ENCODE measurements at places on chromosomes 13 and 19.

DNA sequence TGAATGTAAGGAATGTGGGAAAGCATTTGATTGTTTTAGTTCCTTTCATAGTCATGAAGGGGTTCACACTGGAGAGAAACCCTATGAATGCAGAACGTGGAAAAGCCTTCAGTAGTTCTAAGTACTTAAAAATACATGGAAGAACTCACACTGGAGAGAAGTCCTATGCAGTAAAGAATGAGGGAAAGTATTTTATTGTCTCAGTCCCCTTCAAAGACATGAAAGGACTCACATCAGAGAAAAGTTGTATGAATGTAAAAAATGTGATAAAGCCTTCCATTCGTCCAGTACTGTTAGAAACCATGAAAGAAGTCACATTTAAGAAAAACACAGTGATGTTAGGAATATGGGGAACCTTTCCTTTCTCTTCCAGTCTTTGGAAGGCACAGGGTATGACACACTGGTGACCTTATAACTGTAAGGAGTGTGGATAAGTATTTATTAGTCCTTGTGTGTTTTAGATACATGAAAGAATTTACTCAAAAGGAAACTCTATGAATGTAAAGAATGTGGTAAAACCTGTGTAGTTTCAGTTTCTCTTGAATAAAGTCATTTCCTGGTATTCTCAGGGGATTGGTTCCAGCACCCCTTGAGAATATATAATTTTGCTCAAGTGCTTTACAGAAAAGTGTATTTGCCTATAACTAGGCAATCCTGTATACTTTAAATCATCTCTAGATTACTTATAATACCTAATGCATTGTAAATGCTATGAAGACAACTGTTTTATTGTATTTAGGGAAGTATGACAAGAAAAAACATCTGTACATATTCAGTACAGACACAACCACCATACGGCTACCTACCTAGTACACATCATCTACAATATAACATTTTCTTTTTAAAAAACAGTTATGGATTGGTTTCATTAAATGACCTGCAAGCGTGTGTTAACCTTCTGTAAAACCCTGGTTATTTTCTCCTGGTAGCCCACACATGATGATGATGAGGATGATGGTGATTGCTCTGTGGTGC is 52.8 kb downstream of the ZNF823 start:
- H3K36me3 ChIP-seq: peaks cover 30% of the 10 kb centered on the region
- no peak overlapping the region for H3K4me3 ChIP-seq
- no peaks in the 10 kb centered on the region for H3K4me1 ChIP-seq
- peaks cover 1% of the 10 kb centered on the region for H3K27me3 ChIP-seq
- no peak for DNase-seq

GRCh38 chr19:18208098-18208951 is 4.5 kb upstream of the RAB3A start:
- no peaks in the 10 kb centered on the region for H3K36me3 ChIP-seq
- peaks cover 12% of the 10 kb centered on the region for H3K27me3 ChIP-seq
- peak; percentile 57 for DNase-seq
- no peak overlapping the region for H3K27ac ChIP-seq
- no peak overlapping the region for H3K4me3 ChIP-seq
- H3K4me1 ChIP-seq: peaks cover under 1% of the 10 kb centered on the region

DNA sequence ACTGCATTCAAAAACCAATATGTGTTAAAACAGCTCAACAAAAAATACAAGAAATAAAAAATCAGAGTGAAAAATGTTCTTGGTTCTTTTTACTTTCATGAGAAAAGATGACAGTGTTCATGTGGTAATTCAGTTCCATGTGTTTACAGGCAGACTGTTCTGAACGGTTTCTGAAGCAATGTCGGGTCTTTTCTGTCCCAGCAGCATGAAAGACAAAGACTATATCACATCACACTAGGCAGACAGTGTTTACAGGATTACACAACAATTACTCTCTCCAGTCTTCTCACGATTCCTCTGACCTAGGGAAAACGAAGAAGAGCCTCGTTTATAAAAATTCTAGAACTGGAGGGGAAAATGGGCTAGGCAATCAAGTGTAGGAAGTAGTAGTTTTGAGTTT is 83.4 kb downstream of the UBL3 start:
- no peak overlapping the region for H3K4me3 ChIP-seq
- H3K4me1 ChIP-seq: no peaks in the 10 kb centered on the region
- no peaks in the 10 kb centered on the region for H3K27me3 ChIP-seq
- no peak for DNase-seq
- no peak overlapping the region for H3K27ac ChIP-seq

GRCh38 chr13:37091835-37092234 is 13.6 kb downstream of the CSNK1A1L start:
- no peak overlapping the region for H3K27ac ChIP-seq
- no peaks in the 10 kb centered on the region for H3K27me3 ChIP-seq
- no peak for DNase-seq
- no peak overlapping the region for H3K4me3 ChIP-seq
- no peaks in the 10 kb centered on the region for H3K36me3 ChIP-seq

- no peak for DNase-seq
- no peaks in the 10 kb centered on the region for H3K4me1 ChIP-seq
- no peaks in the 10 kb centered on the region for H3K27me3 ChIP-seq
Measured at GRCh38 chr13:27679396-27679795, 57.7 kb downstream of the POLR1D start.

GRCh38 chr19:1601613-1602064 is 3.6 kb downstream of the UQCR11 start:
- no peak overlapping the region for H3K27ac ChIP-seq
- DNase-seq: no peak

- no peak for DNase-seq
- no peak overlapping the region for H3K4me3 ChIP-seq
- H3K27ac ChIP-seq: no peak overlapping the region
- H3K4me1 ChIP-seq: no peaks in the 10 kb centered on the region
- peaks cover 9% of the 10 kb centered on the region for H3K36me3 ChIP-seq
Measured at GRCh38 chr13:55553701-55554100, 1587.0 kb upstream of the PRR20A start.

DNA sequence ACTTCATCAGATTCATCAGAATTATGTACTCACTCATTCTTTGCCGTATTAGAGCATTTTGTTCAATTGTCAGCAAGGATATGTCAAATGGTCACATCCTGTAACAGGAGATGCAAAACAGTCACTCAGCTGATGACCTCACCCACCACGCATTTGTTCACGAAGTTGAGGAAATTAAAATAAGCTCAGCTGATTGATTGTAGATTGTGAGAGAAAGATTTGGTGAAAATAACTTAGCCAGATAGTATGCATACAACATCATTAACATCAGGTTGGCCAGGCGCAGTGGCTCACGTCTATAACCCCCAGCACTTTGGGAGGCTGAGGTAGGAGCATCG is 22.6 kb upstream of the CDC16 start:
- no peaks in the 10 kb centered on the region for H3K36me3 ChIP-seq
- H3K27me3 ChIP-seq: peaks cover 7% of the 10 kb centered on the region
- H3K27ac ChIP-seq: no peak overlapping the region
- H3K4me1 ChIP-seq: peaks cover 6% of the 10 kb centered on the region
- no peak for DNase-seq
- H3K4me3 ChIP-seq: peak overlapping the region; percentile 14

All from endothelial cell (in vitro differentiated cells).